ENCODE measurements at places on chromosomes 2 and 18. TPM values are rescaled to one million over a fixed set of nuclear protein-coding genes. Genes with fewer than 3 reads are reported as not detected.

Gene HOXD12
- not detected for total RNA-seq

Gene TMX3
- total RNA-seq, result 29.0 TPM

- no peak for DNase-seq
These were observed 278.8 kb downstream of the DCDC2C start for GRCh38 chr2:3982160-3982559.

- no peak for DNase-seq
These were observed 443.5 kb upstream of the SLC14A2 start for GRCh38 chr18:45171679-45172191.

DNA sequence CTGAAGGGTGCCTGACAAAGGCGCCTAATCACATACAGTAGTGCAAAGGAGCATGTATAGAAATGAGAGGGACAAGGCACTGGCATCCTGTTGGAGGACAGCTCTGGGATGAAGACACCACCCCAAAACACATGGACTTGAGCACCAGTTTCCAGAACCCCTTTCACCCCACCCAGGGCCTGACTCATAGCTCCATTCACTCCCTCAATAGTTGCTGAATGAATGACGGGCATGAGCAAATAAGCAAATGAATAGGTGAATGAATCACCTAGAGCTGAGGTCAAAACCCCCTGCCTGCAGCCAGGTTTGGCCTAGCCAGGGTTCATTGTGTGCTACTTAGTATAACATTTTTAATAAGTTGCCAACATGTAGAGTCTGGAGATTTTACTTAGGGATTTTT, 66.3 kb downstream of the NRP2 start:
- DNase-seq, result no peak

DNA sequence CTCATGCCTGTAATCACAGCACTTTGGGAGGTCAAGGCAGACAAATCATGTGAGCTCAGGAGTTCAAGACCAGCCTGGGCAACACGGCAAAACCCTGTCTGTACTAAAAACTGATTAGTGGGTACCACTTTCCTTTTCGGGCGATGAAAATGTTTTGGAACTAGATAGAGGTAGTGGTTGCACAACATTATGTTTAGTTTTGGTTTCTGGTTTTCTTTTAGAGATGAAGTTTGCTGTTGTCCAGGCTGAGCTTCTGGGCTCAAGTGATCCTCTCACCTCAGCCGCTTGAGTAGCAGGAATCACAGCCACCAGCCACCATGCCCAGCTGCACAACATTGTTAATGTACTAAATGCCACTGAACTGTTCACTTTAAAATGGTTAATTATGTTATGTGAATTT, 27.6 kb downstream of the AAK1 start:
- no peak for DNase-seq

- DNase-seq, result peak; percentile 53
These were observed 12.0 kb downstream of the ONECUT2 start for GRCh38 chr18:57447154-57447621.

DNA sequence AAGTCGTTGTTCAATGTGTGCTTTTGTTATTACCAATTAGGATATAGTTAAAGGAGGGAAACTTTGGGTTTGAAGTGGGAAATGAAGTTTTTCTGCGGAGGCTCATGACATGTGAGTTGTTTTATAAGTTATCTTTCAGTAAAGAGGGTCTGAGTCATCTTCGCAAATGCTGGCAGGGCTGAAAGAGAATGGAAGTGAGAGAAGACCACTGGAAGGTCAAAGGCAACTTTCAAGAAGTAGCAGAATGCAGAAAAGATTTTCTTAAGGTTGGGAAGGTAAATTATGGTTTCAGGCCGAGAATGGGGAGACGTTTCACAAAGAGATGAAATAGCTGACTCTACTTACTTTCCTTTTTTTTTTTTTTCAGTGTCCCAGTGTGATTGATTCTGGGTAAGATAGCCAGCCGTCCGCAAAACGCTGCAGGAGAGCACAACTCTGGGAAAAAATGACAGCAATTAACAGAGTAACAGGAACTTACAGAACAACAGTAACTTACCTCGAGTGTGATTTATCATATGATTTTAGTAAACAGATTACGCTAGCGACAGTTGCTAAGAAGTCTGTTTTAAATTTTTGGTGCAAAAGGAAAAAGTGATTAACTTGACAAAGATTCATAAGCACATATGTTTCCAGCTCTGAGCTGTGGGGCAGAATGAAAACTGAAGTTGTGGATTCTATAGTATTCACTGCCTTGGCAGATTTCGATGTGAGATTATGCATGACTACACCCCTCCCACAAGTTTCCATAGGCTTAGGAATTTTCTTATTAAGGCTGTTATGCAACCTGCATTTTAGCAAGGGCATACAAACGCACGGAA, 46.8 kb upstream of the ACTR3 start:
- no peak for DNase-seq

DNA sequence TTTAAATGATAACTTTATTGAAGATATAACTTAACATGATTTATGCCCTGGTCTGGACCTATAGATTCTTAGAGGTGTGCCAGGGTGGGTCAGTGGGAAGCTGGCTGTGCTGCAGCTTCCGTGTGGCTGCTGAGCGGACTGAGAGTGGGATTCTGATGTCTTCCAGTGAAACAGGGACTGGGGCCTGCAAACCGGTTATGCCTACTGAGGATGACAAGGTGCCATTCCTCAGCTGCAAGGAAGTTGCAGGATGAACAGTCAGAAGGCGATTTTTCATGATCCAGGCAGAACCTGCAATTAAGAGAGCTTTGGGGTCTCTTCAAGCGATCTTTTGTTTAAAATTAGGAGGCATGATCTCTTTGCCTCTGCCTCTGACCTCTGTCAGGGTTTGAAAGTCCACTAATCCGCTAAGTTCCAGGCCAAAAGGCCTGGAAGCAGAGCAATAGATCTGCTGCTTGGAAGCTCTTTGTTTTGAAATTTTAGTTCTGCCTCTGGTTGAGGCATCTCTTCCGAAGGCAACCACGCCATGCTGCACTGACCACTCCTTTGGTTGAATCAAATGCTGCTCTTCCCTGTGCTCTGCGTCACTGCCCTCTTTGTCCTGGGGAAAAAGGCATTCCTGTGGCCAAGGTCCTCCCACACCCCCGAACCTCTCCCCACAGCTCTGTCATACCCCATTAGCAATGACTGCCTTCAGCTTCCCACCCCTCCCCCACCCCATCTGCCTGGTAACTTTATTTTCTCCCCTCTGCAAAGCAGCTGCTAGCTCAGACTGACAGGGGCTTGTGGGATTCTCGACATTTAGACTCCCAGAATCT, 2.0 kb downstream of the TMEM169 start:
- no peak for DNase-seq

- DNase-seq, result no peak
These were observed 188.2 kb downstream of the ALK start for GRCh38 chr2:29733213-29733612.

DNA sequence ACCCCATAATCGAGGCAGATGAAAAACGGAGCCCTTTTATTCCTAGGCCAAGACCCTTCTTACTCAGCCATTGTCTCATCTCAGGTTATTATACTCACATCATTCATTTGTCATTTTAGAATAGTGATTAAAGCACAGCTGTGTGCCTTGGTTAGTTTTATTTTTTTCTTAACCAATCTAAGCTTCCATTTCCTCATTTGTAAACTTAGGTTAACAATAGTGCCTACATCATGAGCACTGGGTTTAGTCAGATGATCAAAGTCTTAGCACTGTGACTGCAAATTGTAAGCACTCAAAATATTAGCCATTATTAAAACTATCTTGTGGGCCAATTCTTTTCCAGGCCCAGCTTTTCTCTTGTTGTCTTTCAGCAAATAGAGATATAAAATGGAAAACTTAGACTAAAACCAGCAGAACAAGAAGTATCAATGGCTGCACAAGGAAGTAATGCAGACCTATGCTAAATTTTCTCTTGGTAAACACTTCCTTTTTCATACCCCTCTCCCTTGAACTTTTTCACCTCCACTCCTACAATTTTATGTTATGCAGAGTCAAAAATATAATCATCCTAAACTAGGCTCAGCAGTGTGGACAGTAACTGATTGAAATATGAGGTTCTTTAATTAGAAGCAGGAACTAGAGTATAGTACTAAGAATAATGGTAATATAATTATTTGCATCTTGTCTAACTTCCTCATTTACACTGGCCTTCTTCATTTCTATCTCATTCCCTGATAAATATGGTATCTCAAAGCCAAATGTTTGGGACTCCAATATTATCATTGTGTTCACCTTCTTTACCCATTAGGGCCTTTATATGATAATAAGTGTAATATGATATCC, 21.5 kb upstream of the GALNT3 start:
- DNase-seq, result no peak

- no peak for DNase-seq
These were observed 643.3 kb downstream of the SOCS6 start for GRCh38 chr18:70931942-70932814.

Gene NDC80
- total RNA-seq, result 0.17 TPM

Gene TEX44
- not detected for total RNA-seq

GRCh38 chr2:234556848-234557573, 60.1 kb upstream of the ARL4C start:
- no peak for DNase-seq

Gene OSR1
- 50.3 TPM for total RNA-seq

DNA sequence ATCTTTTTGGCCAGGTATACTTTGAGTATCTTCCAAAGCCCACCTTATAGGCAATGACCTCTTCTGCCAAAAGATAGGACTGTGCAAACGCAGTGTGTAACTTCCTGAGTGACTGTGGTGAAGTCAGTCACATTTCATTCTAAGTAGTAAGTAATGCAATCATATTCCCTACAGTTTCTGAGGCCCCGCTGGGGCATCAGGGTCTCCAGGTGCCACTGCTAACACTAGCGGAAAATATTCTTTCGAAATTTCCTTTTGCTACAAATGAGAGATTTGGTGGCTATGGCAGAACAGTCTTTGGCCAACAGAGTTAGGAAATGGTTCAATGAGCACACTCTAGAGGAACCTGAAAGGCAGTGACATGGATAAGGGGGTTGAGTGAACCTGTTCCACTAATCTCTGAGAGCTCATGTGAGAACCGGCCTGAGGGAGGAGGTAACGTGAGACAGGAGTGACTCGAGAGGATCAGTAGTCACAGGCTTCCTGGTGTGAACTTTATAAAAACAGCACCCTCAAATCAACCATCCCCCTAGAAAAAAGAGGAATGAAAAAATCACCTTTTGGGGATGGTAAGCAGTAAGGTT, 102.6 kb upstream of the LPIN2 start:
- peak; percentile 42 for DNase-seq

Gene BUB1
- not detected for total RNA-seq

Gene FEV
- total RNA-seq, result not detected

Gene PLCD4
- total RNA-seq, result 2.6 TPM

- DNase-seq, result peak; percentile 66
These were observed 297.4 kb upstream of the MGAT5 start for GRCh38 chr2:133956434-133956935.

GRCh38 chr2:47426786-47427185, 23.8 kb downstream of the MSH2 start:
- DNase-seq, result no peak

Gene STK36
- total RNA-seq, result 16.2 TPM

DNA sequence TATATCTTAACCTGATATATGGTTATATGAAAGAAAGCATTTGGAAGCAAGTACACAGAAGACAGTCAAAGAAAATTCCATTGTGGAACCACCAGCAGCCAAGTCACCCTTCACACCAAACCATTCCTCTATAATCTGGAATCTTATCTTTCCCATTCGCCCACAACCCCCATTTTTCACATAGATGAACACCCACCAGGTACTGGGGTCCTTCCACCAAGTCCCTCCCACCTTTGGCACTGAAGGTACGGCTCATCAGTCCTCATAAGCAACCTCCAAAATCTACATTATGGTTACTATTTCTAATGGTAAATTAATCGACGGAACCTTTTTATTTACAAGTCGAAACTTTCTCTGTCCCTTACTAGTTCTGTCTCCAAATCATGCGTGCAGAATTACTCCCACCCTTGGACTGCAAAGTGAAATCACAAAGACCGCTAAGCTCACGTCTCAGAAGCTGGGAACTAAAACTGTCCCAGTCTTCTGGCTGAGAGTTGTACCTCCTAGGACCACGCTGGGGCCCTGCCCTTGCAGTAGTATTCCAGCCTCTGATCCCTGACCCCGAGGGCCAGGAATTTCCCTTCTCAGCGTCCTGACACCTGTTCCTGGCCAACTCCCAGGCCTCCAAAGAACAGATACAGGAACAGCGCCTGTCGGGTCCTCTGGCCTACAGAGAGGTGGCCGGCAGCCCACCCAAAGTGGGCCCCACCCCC, 702 bp downstream of the OLA1 start:
- DNase-seq, result no peak

GRCh38 chr2:239488125-239488524, 87.3 kb upstream of the HDAC4 start:
- no peak for DNase-seq

GRCh38 chr2:38464971-38465788, 88.1 kb upstream of the ATL2 start:
- no peak for DNase-seq

- no peak for DNase-seq
These were observed 130.4 kb downstream of the IRS1 start for GRCh38 chr2:226669249-226669648.

Data from esophagus muscularis mucosa (tissue), 4 donors.